ENCODE measurements at places on chromosomes 4 and X.

- DNase-seq: no peak
Observed at GRCh38 chr4:66923081-66923865, 622.0 kb downstream of the CENPC start.

- DNase-seq: no peak
Observed at GRCh38 chr4:26386386-26386785, 65.6 kb downstream of the RBPJ start.

GRCh38 chrX:155148724-155149537, 67.3 kb upstream of the VBP1 start:
- peak; percentile 1 for DNase-seq

- no peak for DNase-seq
Observed at GRCh38 chr4:7838136-7838782, 101.4 kb downstream of the AFAP1 start.

- DNase-seq: no peak
Observed at GRCh38 chr4:187128976-187129375, 405.3 kb upstream of the FAT1 start.

DNA sequence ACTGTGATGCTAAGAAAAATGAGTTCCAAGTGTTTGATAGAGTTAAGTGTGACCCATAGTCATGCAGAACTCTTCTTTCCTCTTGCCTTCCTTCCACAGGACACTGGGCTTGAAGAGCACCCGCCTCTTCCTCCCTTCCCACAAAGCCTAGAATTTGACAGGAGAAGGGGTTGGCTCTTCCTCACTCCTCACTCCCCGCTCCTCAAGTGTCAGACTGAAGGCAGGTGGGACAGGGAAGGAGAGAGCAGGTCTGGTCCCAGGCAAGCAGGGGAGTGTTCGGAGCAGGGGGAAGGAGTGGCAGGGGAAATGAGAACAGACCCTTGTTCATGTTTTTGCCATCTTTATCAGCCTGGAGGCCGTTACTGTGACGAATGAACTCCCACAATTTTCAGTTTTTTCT, 10.7 kb downstream of the MAGED2 start:
- no peak for DNase-seq

- DNase-seq: no peak
Observed at GRCh38 chrX:13123857-13124345, 79.5 kb upstream of the FAM9C start.

DNA sequence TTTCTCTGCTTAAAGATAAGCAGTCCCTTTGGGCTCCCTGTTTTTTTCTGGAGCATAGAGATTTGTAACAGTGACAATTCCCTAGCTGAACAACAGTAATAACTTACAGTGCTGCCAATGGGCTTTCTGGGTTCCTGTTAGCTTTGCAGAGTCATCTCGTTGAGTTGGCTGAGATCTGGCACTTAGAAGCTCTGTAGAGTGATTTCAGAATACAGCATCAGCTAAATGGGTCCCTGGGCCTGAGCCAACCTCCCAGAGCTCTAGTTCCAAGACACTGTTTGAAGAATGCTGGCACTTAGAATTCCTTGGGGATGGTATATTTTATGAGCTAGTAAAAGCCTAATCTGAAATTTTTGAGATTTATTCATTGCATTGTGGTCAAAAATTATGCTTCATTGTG, 43.5 kb upstream of the SERTM2 start:
- DNase-seq: no peak

GRCh38 chr4:167883266-167883665, 209.1 kb upstream of the ANXA10 start:
- DNase-seq: no peak
